ENCODE measurements at places on chromosomes 2 and 18.

DNA sequence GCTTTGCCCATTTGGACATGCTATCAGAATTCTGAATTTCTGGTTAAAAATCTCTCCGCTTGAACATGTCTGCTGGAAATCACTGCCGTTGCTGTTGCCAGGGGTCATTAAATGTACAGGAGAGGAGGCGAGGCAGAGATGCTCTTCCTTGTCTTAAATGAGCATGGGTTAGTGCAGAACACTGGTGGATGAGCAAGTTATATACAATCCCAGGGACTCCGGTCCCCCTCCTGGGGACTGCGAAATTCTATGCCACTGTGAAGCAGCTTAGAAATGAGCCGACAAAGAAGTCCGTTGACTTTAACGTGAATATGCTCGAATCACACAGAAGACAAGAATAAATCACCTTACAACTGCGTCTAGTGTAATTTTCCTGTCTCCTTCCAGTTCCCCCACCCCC is 95.1 kb upstream of the KLHL14 start:
- no peak for DNase-seq

GRCh38 chr18:51120809-51121596 is 76.5 kb downstream of the MEX3C start:
- DNase-seq = no peak

- no peak for DNase-seq
Measured at GRCh38 chr2:23409248-23409647, 24.3 kb downstream of the KLHL29 start.

- no peak for DNase-seq
Measured at GRCh38 chr2:114068438-114068837, 178.5 kb downstream of the ACTR3 start.

DNA sequence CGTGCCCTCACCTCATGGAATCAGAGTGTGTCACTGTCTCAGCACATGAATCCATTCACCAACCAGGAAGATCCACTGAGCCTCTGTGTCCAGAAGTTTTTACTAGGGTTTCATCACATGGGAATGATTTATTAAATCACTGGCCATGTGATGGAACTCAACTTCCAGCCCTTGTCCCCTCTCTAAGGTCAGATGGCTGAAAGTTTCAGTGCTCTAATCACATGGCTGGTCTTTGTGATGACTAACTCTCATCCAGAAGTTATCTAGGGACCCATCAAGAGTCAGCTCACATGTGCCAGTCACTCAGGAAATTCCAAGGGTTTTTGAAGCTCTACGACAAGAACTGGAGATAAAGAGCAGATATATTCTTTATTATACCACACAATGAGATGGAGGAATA is 140.5 kb upstream of the GYPC start:
- no peak for DNase-seq

- no peak for DNase-seq
Measured at GRCh38 chr18:76377359-76377756, 117.7 kb downstream of the ZNF516 start.

DNA sequence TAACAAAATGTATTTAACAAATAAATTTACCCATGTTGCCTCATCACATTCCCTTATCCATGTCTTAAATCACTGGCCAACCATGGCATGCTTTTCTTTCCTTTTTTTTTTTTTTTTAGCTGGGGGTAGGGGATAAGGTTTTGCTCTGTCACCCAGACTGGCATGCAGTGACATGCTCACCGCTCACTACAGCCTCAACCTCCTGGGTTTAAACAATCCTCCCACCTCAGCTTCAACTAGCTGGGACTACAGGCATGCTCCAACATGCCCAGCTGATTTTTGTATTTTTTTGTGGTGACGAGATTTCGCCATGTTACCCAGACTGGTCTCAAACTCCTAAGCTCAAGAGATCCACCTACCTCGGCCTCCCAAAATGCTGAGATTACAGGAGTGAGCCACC is 266.4 kb downstream of the THSD7B start:
- no peak for DNase-seq

Measured in GM12892 (cell line).